ENCODE measurements at places on chromosomes 2 and 18.

DNA sequence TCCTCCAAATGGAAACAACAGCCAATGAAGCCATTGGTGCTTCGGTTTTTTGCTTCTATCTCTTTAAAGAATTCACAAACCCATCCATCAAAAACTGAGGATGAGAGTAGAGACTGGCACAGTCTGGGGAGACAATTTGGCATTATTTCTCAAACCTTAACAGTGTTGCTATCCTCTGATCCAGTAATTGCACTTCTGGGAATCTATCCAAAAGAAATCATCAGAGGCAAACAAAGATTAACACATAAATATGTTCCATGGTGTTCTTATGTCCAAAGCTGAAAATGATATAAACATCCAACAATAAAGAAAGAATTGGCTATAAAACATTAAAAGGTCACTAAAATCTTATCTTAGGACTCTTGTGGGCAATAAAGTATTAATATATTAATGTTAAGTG, 35.1 kb downstream of the REEP1 start:
- no peak for DNase-seq

- DNase-seq: no peak
These were observed 37.7 kb downstream of the STON1 start for GRCh38 chr2:48567671-48568070.

- no peak for DNase-seq
These were observed 77.0 kb upstream of the TMEM200C start for GRCh38 chr18:5972298-5972697.

DNA sequence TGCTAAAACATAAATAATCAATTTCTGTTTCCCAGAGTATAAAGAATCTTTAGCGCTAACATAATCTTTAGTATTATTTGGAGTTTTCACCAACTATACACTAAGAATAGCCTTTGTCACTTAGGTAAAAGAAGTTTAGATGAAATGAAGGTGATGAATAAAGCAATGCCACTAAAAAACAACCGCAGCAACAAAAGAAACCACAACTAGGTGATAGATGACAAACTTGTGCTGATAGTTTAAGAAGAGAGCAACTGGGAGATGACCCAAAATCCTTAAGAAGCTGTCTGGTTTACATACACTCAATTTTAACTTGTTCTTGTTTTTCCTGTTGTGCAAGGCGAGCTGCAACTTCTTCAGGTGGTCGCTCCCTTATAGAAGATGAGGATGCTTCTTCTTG, 24.8 kb downstream of the IMMT start:
- no peak for DNase-seq

DNA sequence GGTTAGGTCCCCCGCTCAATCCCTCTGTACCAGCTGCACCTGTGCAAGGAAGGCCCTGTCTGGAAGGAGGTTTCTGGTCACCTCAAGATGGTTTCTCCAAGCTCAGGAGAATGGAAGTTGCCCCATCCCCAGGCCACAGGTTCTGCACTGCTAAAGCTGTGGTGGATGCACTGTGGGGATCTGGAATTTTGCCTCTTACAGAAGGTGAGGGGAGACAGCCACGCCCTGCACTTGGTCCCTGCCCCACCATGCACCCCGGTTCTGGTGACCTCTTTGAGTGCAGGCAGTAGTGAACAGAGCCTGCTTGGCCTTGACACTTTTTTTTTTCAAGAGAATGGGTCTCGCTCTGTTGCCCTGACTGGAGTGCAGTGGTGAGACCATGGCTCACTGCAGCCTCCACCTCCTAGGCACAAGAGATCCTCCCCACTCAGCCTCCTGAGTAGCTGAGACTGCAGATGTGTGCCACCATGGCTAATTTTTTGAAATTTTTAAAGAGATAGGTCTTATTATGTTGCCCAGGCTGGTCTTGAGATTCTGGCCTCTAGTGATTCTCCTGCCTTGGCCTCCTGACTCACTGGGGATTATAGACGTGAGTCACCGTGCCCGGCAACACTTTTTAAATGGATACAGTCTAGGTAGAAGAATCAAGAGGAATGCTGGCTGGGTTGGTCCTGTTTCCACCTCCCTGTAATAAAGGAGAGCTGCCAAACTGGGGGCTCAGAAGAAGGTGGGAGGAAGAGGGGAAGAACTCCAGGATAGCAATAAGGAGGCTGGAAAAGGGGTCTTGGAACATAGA, 5.8 kb upstream of the NT5DC4 start:
- DNase-seq: no peak

DNA sequence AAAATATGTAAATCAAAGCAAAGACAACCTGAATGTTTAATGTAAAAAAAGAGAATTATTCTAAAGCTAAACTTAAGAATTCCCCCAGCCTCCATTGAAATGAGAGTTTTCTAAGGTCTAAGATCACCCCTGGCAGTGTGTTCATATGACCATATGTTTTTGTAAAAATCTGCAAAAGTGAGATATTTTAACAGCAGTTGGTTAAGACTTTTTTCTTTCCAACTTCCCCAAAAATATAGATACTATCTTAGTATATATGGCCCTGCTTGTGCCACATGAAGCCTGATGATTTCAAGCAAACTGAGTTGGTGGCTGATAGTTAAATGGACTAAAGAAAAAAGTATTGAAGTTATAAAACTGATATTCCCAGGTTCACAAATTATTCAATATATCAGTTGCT, 35.4 kb downstream of the ZNF804A start:
- DNase-seq: no peak

- no peak for DNase-seq
These were observed 101.4 kb downstream of the CPO start for GRCh38 chr2:207040696-207041095.

DNA sequence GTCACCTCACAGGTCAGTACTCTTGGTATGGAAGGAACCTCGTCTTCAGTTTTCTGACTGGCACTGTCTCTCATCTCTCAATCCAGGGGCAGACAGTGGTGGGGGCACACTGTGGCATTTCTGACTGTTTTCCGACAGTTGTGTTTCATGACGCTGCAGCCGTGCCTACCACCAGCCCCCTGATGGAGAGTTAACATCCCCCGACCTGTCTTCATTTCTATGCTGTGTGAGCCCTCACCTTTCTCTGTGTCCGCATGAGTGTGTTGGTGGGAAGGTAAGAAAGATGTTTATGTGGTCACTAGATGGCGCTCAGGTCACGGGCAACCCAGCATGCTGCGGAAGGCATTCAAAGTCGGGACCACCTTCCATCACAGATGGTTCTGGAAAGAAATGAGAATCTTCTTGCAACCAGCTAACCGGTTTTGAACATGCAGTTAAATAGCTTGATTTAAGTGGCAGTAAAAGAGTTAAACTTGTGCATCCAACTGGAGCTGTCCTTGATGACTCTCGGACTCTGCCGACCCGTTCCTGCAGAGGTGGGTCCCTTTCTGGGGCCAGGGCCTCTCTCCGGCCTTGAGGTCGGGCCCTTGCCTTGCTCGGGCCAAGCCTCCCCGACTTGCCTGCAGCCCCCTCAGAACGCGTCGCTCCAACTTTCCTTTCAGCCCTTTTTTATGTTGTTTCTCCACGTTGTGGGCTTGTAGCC, 92.4 kb downstream of the DYSF start:
- DNase-seq: no peak

- no peak for DNase-seq
These were observed 4.2 kb downstream of the ERMN start for GRCh38 chr2:157321466-157321865.

GRCh38 chr2:232196802-232197201, 181.7 kb upstream of the ALPP start:
- DNase-seq: no peak

- no peak for DNase-seq
These were observed 30.7 kb upstream of the PPM1B start for GRCh38 chr2:44137872-44138551.

GRCh38 chr2:32446369-32446768, 89.5 kb downstream of the BIRC6 start:
- DNase-seq: no peak

DNA sequence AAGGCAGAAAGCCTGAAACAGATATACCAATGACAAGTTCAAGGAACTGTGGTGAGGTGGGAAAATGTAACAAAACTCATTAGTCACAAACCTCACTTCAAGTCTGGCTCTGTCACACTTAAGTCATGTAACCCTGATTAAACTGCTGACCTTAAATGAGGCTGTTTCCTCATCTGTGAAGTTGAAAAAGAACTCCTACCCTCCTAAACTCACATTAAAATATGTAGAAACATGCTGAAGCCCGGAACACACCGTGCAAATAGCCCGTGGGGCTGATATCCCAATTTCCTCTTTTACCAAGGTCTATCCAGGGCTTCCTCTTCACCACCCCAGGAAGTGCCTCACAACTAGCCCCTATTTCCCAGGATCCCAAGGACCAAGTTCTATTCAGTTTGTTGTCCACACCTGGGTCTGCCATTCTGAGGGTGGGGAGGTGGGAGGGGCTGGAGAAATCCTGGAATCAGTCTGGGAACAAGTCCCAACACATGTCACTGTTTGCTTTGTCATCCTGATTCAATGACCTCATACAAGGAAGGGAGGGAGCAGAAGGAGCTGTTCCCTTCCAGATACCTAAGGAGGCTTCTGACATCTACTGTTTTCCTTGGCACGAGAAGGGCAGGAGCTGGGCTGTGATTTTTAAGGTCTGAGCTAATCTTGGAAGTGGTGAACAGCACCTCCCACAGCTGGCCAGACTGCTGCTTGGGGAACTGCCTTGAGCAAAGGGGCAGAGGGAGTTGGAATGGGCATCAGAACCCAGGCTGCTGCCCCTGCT, 42.3 kb downstream of the SLC4A1AP start:
- DNase-seq: no peak

GRCh38 chr2:179532863-179533278, 268.2 kb upstream of the SESTD1 start:
- no peak for DNase-seq

- no peak for DNase-seq
These were observed 9.7 kb downstream of the SPP2 start for GRCh38 chr2:234060236-234060635.

GRCh38 chr2:182064019-182064778, 78.5 kb downstream of the PPP1R1C start:
- no peak for DNase-seq

- no peak for DNase-seq
These were observed at the start of gene CXCR1 for GRCh38 chr2:218166791-218167190. CXCR1 (minus strand) TSS chr2:218166962; CDS start chr2:218165211, 1,751 bp downstream.

GRCh38 chr18:46693996-46694395, 37.0 kb upstream of the LOXHD1 start:
- no peak for DNase-seq

DNA sequence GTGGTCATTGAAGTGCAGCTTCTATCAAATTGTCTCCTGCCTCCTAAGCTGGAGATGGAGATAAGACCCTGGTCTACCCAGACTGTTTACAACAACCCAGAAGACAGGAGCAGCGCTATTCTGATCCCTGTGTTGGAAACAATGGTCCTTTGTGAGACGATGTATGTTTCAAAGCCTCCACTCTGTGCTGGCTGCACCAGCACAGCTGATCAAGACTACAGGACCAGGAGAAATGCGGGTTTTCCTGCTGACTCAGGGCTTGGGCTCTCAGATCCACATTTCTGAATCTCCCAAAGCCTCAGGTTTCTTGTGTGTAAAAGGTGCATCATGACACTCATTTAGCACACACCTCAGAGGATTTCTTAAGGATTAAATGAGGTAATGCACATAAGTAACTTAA, 92.0 kb downstream of the POU3F3 start:
- DNase-seq: no peak

GRCh38 chr2:13597176-13597575, 880.4 kb downstream of the TRIB2 start:
- DNase-seq: no peak

GRCh38 chr2:102498414-102498813, 25.4 kb downstream of the SLC9A4 start:
- no peak for DNase-seq

- DNase-seq: no peak
These were observed 20.2 kb downstream of the INPP4A start for GRCh38 chr2:98464772-98465310.

GRCh38 chr2:39435741-39436591, 1.1 kb downstream of the MAP4K3 start:
- no peak for DNase-seq

DNA sequence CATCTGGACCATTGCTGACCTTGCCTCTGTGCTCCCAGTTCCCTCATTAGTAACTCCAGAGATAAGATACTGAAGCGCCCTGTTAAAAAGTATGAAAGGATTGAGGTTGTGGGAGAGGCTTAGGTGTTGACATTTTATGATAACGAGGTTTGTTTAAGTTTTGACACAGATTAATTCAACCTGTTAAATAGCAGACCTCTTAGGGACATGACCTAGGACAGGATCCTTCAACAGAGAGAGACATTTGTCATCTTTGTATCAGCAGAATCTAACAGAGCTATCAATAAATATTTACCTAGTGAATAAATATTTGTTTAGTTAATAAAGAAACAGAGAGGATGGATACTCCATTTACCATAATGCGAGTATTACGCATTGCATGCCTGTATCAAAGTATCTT, 99.5 kb downstream of the DCC start:
- no peak for DNase-seq

DNA sequence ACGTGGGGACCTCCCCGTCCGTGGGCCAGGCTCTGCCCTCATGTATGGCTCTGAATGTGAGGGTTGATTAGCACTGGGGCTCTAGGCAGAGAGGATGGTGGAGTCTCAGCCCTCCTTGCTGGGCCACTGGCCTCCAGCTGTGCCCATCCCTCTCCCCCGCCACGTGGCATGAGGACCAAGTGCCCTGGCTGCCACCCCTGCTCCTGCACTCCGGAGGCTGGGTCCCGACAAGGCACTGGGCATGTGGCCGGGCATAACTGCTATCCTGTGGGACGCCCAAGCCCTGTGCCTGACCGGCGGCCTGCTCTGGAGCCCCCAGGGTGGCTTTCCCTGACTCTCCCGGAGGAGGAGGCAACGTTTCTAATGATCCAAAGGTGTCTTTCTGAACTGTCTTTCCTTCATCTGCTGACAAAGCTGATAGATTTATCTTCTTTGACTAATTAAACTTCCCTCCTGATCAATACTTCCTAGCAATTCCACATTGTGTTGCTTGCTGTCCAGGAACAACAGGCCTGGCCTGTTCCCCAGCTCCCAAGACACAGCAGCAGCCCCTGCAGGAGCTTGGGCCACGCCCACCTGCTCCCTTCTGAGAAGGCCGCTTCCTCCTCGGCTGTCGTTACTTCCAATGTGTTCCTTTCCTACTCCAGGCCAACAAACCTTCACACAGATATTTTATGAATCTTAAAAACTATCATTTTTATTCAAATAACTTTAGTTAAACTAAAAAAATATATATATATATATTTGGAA, 132.0 kb downstream of the SNTG2 start:
- no peak for DNase-seq

GRCh38 chr2:181585732-181586131, 71.2 kb downstream of the CERKL start:
- DNase-seq: no peak

GRCh38 chr2:221385716-221386115, 186.4 kb downstream of the EPHA4 start:
- no peak for DNase-seq

- no peak for DNase-seq
These were observed 69.0 kb downstream of the TPO start for GRCh38 chr2:1482253-1482675.
